Cardiac septum (tissue), 1 donor: ENCODE measurements at places on chromosomes 2 and 18. TPM values are rescaled to one million over a fixed set of nuclear protein-coding genes. Genes with fewer than 3 reads are reported as not detected.

The OSR1 gene
- total RNA-seq = 1.4 TPM

DNA sequence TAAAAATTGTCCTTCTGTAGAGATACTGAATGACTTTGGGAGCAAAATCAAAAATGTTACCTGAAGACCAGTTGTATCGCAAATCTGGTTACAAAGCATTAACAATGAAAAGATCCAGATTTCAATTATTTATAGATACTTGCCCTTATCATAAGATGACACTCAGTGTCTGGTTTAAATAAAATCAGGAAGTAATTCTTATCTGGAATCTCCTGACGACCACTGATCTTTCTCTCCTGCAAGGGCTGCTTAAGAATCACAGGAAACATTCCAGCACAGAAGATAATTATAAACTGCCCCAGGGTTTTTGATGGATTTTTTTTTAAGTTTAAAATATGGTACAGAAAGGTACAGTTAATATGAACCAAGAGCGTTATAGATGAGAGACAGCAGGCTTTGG lies 205.7 kb downstream of the ALK start:
- DNase-seq = no peak

DNA sequence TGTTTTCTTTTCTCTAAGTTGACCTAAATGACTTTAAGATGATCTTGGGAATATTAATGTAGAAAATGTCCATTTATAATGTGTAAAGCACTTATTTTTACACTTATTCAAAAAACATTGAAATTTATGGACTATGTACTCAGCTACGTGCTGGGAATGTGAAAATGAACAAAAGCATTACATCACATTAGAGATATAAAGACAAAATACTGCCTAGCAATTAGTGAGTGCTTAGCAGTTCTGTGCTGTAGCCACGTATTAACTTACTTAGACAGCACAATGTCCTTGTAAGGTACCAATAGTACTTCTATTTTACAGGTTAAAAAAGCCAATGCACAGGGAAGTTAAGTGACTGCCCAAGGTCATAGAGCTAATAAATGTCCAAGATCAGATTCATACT lies 103.8 kb upstream of the TTN start:
- DNase-seq = no peak

- DNase-seq = no peak
Observed at GRCh38 chr18:41624460-41624859, 330.6 kb upstream of the PIK3C3 start.

- no peak for DNase-seq
Observed at GRCh38 chr2:118351796-118352195, 263.5 kb downstream of the INSIG2 start.

- no peak for DNase-seq
Observed at GRCh38 chr2:152617456-152618192, 99.6 kb downstream of the PRPF40A start.

DNA sequence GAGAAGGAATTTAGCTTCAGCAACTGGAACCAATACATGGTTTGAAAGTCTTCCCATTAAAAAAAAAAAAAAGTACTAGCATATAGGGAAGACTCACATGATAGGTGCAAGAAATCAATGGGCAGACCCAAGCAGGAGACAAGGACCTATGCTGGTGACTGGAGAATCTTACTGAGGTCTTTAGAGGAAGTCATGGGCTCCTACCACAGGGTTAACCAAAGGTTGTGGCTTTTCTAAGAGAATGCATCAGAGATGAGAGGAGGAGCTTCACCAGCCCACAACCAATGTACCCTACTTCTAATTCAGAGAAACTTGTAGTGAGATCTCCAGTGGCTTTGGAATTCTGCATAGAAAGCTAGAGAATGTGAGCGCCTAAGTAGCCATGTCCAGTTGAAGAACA lies 207.4 kb downstream of the NCKAP5 start:
- DNase-seq = no peak

DNA sequence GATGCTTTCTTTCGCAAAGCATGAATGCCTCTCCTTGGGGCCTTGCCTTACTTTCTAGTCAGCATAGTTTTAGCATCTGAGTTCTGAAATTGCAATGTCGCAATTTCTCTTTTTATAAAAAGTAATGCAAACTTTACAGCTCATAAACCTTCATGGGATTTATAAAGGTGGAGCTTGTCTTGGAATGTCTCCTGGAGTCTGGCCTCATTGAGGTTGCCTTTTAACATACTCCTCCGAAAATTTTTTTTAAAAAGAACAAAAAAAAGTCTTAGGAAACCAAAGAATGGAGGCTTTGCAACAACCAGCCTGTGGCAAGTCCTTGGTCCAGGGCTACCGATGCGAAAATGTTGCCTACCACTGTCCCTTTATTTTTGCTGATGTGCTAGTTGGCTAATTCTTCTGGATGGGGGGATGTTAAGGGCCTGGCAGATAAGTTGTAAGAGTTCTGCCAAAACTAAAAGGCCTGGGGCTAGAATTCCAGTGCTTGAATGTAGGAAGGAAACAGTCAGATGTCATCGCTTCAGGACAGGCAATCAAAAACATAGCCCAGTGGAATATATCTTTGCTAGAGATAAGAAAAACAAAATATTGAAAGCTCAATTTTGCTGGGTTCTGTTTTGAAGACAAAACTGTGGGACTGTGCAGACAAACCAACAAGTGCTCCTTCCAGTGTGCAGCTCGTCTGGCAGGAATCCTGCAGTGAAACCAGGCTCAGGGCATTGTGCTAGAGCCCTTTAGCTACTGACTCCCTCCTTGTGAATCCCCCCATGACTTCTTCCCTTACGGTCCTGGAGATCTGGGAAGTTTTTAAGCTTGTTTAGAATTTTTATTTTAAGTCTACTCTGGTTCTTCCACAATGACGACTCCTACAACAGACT lies 213.0 kb downstream of the PIEZO2 start:
- DNase-seq = no peak

DNA sequence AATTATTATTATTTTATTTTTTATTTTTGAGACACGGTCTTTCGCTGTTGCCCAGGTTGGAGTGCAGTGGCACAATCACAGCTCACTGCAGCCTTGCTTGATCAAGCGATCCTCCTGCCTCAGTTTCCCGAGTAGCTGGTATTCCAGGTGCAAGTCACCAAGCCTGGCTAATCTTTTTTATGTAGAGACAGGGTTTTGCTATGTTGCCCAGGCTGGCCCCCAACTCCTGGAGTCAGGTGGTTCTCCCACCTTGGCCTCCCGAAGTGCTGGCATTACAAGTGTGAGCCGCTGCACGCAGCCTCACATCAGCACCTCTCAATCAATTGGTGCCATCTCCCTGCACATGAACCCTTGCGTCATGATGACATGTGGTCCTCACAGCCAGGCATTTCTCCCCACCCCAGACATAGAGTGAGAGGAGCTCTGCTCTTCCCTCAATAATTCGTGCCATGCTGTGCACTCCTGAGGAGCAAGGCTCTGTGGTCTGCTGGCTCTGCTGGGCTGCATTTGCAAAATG lies 5.9 kb downstream of the INPP5D start:
- peak; percentile 60 for DNase-seq
